ENCODE measurements at places on chromosomes 1 and 21.

GRCh38 chr1:111565968-111566367 lies 53.6 kb upstream of the RAP1A start:
- no peak for DNase-seq

- no peak for DNase-seq
These were observed 20.7 kb downstream of the KCNA10 start for GRCh38 chr1:110498270-110498669.

DNA sequence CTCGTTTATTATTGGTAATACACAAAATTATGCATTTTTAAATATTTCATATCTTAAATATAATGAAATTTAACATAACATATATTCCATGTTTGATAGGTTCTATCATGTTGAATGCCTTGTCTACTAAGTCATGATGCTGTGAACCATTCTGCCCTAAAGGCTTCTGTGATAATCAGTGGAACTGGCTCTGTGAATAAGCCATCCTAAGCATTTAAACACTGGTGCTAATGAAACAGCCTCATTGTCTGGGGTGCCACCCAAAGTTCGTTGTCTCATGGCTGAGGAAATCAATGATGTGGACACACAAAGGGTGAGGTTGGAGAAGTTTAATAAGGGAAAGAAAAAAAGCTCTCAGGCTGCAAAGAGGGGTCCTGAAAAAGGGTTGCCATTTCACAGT lies 264.7 kb upstream of the ZRANB2 start:
- DNase-seq = no peak

GRCh38 chr1:211741116-211741515 lies 65.7 kb upstream of the NEK2 start:
- DNase-seq = no peak

GRCh38 chr1:224881762-224882211 lies 47.7 kb upstream of the DNAH14 start:
- DNase-seq = no peak

GRCh38 chr1:202221911-202222909 lies 28.6 kb downstream of the LGR6 start:
- DNase-seq = no peak

- no peak for DNase-seq
These were observed 38.2 kb downstream of the TMEM51 start for GRCh38 chr1:15191770-15192169.

GRCh38 chr1:110186558-110186957 lies 23.6 kb upstream of the KCNC4 start:
- no peak for DNase-seq

DNA sequence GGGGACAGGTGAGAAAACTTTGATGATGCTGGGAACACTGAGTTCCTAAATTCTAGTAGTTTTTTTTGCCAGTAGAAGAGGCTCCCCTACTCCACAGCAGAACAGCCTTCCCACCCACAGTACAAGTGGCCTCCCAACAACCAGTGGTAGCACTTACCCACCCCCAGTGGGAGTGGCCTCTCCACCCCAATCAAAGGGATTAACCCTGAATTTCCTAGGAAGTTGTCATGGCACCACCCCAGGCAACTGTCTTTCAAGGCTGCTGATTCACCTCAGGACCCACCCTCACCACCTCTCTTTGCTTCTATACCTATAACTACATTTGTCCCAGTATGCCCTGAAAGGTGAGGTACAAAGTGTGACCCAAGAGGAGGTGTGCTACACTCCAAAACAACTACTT lies 81.4 kb upstream of the PRDX6 start:
- no peak for DNase-seq

DNA sequence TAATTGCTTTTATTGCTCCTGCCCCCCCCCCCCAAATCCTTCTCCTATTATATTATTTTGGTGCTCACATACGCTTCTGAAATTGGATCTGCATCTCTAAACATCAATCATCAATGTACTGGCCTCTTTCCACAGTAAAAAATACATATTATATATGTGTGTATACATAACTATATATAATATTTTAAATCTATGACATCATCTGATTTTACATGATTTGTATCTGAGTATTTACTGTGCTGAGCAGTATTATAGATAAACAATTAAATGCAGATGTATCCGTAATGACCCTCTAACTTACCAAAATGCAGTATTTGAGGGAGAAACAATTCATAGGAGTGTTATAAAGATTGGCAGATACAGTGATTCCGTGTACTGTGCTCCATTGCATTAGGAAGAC lies 832 bp downstream of the PLPPR4 start:
- DNase-seq = no peak

- no peak for DNase-seq
These were observed 2.8 kb downstream of the USP21 start for GRCh38 chr1:161162052-161162451.

DNA sequence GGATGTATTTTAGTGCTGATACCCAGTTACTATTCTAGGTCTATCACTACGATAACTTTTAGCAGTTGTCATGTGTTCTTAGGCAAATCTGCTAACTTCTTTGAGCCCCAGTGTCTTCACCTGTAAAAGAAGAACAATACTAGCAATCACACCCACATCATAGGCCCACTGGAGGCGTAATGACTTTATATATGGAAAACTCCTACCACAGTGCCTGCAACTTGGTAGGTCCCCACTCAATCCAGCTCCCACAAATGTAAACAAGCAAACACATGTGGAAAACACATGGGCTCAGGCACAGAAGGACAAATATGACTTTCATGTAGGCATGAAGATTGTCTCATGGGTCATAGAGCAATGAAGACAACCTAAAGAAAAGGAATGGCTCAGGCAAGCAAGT lies 115.8 kb downstream of the TBX19 start:
- DNase-seq = no peak

DNA sequence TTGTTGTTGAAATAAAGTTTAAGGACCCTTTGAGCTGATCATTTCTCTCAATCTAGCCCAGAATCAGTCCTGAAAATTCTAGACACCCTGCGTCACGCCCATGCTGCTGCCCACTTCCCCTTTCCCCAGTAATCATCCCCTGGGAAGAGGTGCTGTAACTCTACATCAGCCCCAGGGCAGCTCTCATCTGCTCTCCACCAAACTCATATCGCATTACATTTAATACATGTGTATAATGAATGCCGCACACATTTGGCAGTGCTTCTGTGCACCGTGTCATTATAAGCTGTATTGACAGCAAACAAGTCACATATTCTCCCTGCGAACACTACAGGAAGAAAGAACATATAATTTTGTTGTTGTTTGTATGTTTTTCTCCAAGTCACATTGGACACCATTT lies 539.7 kb upstream of the DAB1 start:
- no peak for DNase-seq

- DNase-seq = no peak
These were observed 25.2 kb downstream of the ETS2 start for GRCh38 chr21:38830671-38831525.

DNA sequence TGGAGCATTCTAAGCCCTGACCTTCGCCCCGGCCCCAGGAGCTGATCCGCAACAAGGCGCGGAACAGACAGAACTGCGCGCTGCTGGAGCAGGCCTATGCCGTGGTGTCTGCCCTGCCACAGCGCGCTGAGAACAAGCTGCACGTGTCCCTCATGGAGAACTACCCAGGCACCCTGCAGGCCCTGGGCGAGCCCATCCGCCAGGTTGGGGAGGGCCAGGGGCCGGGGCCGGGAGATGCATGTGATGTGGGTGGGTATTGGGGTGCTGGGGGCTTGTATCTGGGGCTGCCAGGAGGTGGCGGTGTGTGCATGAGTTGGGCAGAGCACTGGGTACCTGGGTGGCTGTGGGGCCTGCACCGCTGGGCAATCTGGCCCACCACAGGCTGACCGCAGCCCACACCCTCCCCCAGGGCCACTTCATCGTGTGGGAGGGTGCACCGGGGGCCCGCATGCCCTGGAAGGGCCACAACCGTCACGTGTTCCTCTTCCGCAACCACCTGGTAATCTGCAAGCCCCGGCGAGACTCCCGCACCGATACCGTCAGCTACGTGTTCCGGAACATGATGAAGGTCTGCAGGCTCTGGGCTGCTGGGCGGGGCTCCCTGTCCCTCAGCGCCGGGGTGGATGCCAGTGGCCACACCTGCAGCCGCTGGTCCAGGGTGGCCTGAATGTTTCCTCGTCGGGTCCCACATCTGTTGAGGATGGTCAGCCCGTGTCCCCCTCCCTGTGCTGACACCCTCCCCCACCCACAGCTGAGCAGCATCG lies 65.8 kb downstream of the TRIM11 start:
- no peak for DNase-seq

GRCh38 chr1:62391369-62391971 lies 45.4 kb upstream of the USP1 start:
- no peak for DNase-seq

DNA sequence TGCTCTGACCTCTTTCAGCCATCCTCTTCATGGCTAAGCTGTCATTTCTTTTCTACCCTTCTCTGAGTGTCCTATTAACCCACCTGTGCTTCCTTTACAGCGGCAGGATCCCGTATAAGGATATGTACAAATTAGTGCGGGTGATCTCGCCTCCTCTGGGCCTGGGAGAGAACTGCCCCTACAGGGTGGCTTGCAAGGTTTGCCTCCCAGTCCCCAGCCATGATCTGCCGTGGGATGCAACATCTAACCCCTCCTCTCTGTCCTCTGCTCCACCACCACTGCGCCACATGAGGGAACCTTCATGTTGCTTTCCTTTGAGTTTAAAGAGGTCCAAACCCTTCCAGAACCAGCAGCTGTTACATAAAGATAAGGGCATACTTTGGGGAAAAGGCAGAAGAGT lies 282.2 kb downstream of the ZNF648 start:
- no peak for DNase-seq

DNA sequence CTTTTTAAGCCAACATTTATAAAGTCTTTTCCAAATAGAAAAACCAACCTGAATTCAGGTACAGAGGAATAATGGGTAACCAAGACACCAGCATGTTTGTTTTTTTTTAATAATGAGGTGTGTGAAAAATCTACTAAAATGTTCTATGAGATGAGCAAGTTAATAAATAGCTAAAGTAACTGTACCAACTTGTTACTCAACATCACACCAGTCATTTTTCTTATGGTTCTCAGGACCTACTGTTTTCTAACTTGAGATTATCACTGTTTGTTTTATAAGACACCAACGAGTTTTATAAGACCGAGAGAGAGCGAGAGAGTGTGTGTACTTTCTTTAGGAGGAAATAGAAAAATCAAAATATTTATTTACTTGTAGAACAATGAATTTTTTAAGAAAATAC lies 12.4 kb downstream of the ELK4 start:
- DNase-seq = no peak

GRCh38 chr1:199660071-199660470 lies 367.4 kb upstream of the NR5A2 start:
- no peak for DNase-seq

- DNase-seq = no peak
These were observed 124.4 kb upstream of the PLPPR4 start for GRCh38 chr1:99139876-99140275.

DNA sequence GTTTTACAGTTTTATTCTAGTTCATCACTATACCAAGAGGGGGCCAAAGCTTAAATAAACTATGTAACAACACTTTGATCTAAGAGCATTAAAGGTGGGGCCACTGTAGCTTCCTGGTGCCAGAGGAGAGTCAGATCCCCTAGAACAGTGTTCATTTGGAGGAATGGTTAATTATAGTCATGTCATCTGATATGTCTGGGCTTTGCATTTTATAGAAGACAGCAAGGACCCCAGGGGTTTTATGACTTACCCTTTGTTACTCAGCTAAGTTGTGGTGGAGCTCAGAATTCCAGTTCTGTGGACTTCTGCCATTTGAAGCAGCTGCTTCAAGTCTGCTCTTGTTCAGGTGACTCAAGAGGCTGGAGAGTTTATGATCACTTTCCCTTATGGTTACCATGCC lies 16.7 kb downstream of the KDM4A start:
- no peak for DNase-seq

DNA sequence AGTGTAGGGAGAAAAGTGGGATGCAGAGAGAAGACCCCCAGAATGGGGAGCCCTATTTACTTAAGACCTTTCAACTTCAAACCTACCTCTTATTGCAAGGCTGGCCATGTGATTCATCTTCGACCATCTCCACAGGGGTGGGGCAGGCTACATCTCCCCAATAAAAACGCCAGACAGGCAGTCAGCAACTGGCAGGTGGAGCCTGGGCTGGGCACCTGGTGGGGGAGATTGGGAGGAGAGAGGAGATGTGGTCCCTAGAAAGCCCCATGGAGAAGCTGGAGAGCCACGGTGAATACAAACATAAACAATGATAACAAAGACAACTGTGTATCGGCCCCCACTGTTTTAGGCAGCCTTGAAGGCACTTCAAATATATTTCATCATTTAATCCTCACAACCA lies 336.7 kb upstream of the PROX1 start:
- DNase-seq = no peak

DNA sequence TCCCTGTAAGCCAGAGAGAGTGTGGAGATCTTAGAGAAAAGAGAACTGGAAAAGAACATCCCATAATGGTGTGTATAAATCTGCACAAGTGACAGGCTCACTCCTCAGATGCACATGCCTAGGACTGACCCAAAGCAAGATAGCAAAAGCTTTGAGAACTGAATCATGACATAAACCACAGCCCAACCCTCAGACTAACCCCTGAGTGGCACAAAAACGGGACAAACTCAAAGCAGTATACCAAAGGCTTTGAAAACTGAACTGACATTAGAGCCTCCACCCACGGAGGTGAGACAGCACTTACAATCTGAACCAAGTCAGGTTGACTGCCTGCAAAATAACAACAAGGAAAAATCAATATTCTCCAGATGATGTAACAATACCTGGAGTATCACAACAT lies 70.8 kb downstream of the TIAM1 start:
- DNase-seq = no peak

DNA sequence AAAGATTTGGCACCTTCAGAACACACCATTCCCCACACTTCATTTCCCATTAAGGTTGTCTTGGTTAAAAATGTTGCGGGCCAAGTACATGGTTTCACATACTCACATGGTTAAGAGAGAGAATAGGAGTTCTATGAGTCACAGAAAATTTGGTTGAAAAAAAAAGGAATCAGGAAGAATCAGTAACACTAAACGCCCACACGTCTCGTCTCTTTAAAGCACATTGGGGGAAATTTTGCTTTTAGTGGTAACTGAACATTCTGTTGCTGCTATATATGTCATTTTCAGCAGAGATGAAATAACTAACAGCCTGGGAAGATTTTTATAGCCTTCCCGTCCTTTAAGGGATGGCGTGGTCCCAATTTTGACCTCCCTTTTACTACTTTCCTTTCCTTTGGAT lies 132.9 kb upstream of the ERG start:
- DNase-seq = no peak

GRCh38 chr1:185627171-185627570 lies 107.0 kb upstream of the HMCN1 start:
- no peak for DNase-seq

- DNase-seq = no peak
These were observed 29.9 kb downstream of the GIPC2 start for GRCh38 chr1:78075621-78076020.

DNA sequence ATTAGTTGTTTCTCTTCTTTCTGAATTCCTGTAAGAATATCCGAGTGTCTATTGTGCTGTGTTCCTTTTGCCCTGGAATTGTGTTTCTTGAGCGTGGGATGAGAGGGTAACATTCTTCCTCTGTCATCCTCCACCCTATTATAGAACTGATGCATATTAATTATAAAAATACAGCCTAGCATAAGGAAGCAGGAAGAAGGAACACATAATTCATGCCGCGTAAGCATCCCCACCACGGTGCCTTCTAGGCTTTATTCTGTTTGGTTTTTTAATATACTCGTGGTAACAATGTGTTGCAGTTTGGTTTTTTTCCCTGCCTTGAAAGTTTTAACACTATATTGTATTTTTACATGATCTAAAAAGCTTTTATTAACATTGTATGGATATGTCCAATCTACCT lies 65.7 kb downstream of the GALNT2 start:
- DNase-seq = no peak
